ENCODE measurements at places on chromosomes 2 and 18.

GRCh38 chr2:118278046-118278445, 189.8 kb downstream of the INSIG2 start:
- DNase-seq = no peak

DNA sequence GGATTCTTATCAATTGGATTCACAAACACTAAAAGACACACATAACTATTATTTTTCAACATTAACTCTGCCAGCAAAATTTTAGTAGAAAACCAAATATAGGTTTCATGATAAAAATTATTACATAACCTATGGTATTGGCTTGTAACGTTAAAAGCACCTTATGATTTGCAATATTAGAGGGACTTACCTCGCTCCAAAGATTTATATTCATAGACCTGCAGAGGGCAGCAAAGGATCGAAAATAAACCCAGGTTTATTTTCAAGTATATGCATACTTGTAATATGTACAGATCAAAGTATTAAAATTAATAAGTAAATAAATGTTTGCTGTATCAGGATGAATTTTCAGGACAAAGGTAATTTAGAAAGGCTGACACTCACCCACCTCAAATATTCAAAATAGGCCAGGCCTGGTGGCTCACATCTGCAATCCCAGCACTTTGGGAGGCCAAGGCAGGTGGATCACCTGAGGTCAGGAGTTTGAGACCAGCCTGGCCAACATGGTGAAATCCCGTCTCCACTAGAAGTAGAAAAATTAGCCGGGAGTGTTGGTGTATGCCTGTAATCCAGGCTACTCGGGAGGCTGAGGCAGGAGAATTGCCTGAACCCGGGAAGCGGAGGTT, 45.3 kb downstream of the LRPPRC start:
- no peak for DNase-seq

DNA sequence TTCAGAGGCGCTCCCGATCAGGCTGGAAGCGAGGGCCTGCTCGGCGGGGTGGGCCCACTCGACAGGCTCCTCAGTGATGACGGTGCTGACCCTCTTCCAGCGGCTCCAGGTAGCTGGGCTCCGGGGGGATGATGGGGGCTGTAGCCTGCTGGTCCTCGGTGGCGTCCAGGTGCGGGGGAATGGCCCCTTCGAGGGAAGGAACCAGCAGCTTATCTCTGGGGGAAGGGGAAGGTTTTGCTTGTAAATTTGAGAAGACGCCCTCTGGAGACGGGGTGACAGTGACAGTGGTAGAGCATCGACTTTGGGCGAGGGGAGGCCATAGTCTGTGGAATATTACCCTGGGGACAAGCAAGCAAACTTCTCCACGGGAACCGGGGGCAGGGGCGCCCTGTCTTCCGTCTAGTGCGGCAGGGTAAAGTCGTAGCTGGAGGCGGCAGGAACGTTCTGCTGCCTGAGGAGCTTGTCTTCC, 891.9 kb upstream of the LRRTM1 start:
- DNase-seq = no peak

DNA sequence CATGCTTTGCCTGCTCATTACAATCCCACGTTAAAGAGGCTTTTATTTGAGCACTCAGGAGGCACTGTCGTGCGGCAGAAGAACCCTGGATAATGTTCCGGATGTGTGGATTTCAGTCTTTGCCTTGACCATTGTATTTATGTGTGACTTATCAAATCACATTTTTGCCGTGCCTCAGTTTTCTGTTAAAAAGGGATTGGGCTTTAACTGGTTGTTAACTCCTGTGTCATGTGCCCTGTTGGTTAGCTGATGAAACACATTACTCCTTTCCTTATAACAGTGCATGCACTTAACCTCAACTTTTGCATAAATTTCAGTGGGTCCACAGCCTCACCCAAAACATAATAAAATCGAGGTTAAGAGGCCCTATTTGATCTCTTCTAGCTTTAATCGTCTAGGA, 52.7 kb downstream of the NAB1 start:
- no peak for DNase-seq

DNA sequence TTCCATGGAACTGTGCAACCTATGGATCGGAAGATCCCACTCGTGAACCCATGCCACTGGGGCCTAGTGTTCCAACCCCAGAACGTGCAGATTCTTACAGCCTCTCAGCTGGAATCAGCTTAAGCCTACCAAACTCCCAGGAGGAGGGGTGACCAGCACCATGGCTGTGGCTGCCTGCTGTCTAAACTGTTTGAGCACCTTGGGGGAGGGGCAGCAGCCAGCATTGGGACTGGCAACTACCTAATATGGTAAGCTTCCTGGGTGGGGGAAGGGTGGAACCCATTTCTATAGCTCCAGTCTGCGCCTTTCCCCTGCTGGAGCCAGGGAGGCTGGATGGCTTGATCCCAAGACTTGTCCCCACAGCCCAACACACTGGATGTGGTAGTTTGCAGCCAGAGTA, 10.7 kb upstream of the POLE4 start:
- DNase-seq = no peak

DNA sequence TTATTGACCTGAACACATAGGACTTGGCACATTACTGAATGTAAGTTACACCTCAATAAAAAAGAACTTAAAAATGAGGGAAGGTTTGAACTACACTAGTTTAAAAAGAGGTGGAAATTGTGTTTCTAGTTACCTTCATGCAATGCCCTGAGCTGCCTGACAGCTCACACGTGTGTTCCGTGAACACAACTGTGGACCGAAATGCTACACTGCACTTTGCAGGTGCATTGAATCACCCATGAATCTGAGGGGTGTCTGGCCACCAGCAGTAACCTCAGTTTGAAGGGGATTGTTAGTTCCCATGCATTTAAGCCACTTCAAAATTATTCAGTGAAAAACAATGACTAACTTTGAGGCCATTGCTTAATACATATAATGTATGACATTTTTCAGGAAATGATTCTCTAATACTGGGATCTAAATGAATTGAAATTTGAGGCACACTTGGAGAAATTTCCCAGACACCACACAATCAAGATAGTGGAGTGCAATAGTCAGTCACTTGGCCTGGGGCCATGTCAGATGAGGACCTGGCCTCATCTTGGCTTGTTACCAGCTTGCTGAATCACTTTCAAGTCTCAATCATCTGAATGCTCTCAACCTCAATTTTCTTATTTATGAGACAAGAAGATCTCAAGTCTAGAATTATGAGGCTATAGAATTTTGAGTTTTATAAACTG, 59.3 kb downstream of the MYL12B start:
- no peak for DNase-seq

DNA sequence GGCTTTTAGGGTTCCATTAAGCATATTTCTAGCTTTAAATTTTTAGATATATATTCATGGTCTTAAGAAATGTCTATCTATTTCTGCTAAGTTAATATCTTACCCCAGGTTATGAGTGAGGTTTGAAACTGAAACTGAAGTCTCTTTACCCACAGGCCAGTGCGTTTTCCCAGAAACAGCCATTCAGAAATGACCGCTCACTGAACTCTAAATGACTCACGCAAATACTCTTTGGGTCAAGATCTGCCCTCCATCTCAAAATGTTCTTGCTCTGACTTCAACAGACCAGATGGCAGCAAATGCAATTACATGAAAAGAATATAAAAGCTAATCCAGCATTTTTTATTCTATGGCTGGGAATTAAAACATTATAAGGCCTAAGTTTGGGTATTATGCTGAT, 315.2 kb downstream of the TDRD15 start:
- DNase-seq = no peak

DNA sequence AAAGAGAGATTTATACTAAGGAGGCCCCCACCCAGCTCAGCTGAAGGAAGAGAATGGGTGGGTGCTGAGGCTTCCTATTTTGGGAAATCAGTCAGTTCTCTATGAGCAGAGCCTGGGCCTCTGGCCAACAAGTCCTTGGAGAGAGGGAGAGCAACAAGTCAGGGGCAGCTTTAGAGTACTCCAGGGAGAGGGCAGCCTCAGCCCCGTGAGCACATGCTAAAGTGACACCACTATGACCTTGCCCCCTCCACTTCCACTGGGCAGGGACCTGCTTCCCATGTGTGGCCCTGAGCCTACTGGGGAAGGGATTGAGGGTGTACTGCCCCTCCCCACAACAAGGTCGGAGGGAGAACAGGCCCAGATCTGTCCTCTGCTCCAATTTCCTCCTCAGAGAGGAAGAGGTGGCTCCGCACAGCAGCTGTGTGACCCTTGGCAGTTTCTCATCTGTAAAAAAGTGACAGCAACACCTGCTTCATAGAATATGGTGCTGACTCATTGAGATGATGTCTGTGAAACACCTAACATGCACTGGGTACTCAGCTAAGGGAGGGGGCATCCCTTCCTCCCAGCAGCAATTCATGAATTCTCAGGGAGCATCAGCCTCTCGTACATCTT, 72.9 kb downstream of the CLHC1 start:
- DNase-seq = no peak

DNA sequence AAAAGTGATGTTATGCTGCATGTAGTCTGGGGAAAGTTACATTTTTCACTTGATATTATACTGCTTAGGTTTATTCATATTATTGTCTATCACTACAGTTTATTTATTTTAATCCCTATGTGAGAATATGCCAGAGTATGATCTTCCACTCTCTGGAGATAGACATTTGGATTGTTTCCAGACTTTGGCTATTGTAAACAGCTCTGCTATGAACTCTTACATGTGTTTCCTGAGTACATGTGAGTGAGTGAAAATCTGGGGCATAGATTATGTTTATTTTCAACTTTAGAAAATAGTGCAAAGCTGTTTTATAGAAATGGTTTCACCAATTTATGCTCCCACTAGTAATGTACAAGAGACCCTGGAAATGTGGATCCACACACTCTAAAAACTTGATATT, 49.0 kb upstream of the EPAS1 start:
- DNase-seq = no peak

- DNase-seq = no peak
These were observed 88.5 kb downstream of the CDH2 start for GRCh38 chr18:28088477-28088876.

DNA sequence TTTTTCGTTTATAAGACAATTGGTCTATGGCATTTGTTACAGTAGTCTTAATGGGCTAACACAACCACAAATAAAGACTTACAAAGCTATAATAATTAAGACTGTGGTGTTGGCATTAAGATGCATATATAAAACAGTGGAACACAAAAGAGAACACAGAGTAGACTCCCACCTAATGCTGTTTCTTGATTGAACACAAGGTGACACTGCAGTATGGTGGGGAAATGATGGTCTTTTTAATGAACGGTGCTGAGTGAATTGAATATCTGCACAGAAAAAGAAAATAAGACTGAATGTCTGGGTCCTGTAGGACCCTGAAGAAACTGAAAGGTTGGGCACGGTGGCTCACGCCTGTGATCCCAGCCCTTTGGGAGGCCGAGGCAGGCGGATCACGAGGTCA, 1136.6 kb upstream of the NXPH2 start:
- DNase-seq = no peak

GRCh38 chr2:11406958-11407381, 59.0 kb downstream of the E2F6 start:
- no peak for DNase-seq

DNA sequence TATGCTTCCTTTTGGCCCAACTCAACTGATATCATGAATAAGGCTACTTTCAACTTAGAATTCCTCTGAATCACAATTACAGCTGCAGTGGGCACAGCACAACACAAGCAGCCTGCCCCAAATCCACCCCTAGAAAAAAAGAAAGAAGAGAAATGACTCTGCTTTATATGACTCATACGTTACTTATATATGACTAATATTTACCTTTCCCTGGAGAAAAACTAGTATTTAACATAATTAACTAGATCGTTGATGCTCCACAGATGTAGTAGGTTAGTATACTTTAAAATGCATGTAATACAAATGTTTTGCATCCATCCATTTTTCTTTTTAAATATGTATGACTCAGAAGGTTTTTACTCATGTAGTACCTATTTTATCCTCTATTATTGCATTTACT, 133.3 kb upstream of the UNC80 start:
- no peak for DNase-seq

DNA sequence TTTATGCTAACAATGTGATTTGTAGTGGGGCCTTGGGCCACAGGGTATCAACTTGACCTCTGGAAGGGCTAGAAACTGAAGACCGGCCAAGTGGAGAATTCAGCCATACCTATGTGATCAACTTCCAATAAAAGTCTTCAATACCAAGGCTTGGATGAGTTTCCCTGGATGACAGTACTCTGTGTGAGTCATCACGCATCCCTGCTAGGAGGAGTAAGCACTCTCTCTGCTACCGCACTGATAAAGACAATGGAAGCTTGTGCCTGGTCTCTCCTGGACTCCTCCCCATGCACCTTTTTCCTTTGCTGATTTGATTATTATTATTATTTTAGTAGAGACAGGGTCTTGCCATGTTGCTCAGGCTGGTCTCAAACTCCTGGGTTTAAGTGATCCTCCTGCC, 58.1 kb downstream of the SKA1 start:
- no peak for DNase-seq

GRCh38 chr2:170162271-170162632, 15.7 kb upstream of the MYO3B start:
- no peak for DNase-seq

Measured in stimulated activated CD4-positive, alpha-beta T cell treated with anti-CD3 and anti-CD28 coated beads, Interleukin-15, amount 100 ng/mL, for 1 hour (primary cell).